ENCODE measurements at places on chromosomes 7 and 10.

GRCh38 chr7:94146408-94146807 is 142.3 kb upstream of the BET1 start:
- DNase-seq, result no peak

DNA sequence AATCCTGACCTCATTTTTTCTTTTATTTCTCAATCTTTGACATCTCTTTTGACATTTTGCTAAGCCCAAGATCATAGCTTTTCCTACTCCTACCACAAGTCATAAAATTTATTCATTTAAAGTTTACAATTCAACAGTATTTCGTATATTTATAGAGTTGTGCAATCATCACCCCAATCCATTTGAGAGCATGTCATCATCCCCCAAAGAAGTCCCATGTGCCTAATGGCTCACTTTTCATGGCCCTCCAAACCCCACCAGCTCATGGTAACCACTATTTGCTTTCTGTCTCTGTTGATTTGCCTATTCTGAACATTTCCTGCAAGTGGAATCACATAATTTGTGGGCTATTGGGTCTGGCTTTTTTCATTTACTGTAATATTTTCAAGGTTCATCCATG is 52.5 kb upstream of the GLI3 start:
- DNase-seq, result no peak

GRCh38 chr10:33566426-33566825 is 232.0 kb upstream of the NRP1 start:
- no peak for DNase-seq

DNA sequence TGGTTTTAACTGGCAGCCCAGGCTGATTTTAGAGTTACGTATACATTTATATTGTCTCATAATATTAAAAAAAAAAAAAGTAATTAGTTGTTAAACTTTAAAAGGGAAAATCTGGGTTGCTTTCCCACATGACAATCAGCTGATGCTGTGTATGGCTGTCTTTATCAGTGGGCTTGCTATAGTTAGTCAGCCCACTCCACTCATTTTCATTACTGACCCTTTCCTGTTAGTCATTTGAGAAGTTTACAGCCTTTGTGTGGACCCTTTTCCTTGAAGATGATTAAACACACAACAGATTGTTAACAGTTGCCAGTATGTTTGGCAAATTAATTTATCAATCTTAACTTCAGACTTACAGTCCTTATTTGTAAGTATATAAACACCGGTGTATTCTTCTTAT is 164.5 kb upstream of the AGR3 start:
- no peak for DNase-seq

DNA sequence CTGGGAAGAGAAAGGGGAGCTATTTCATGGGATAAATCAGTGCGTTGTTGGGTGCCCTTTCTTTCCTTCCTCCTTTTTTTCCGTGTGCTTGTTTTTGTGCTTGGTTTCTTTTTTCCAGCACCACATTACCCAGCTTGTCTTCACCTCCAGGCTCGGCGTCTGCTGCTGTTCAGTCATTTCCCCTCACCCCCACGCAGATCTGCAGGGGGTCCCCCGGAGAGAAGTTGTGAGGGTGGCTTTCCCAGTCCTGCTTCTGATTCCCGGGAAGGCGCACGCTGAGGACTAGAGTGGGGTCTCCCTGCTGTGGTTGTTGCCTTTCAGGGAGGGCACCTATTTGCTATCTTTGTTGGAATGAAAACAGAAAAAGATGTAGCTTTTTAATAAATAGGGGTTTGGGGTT is 1.6 kb downstream of the CAMK1D start:
- no peak for DNase-seq

DNA sequence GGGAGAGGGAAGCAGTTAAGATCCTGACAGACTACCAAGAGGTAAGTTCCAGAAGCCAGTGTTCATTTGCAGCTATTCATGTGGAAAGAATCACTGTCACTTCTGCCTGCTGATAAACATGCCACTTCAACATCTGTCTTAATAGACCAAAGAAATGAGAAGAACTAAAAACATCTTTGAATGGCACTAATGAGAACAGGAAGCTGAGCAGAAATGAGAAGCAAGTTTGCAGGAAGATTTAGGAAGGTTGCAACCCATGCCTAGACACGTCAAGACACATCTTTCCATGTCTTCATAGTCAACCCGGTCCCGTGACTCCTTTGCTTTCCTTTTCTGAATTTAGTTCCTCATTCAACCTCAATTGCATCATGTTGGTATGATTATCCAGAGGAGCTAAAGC is 180.0 kb downstream of the PDE1C start:
- peak; percentile 41 for DNase-seq

DNA sequence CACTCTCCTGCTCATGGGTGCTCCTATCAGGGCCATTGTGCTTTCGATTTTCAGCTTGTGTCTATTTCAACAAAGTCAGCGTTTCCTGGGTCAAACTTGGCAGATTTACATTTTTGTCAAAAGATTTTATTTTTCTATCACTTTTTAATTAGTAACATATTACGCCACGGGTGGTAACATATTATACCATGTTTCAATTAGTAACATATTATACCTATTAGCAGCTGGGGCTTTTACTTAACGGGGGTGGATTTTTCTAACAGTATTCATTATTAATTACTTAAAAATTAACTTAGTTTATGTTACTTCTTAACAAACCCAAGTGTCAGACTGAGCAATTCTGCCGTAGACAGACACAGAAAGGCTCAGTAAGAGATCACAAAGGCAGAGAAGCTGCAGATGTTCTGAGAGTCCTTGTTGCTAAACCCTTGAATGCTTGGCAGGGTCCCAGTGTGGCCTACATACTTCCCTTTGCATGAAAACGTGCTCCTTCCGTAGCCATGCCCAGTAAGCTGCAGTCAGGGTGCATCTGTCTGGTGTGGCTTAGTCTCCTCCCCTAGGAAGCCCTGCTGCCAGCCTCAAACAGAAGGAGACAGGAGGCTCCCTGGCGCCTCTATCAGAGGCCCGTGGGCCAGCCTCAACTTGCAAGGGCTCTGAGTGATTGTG is 263.1 kb upstream of the CXCL12 start:
- peak; percentile 3 for DNase-seq

DNA sequence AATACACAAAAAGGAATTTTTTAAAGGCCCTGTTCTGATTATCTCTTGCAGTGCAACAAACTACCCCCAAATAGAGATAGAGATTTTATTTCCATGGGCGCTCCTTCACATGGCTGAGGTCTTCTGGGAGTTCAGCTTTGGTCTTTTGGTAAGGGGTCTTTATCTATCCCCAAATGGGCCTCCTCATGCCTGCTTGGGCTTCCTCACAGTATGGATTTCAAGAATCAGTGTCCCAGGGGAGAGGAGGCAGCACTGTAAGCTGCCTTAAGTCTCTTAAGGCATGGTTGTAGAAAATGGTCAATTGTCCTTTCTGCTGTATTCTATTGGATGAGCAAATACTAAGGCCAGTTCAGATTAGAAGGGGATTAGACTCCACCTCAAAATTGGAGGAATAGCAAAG is 966.2 kb downstream of the TYW1 start:
- no peak for DNase-seq

DNA sequence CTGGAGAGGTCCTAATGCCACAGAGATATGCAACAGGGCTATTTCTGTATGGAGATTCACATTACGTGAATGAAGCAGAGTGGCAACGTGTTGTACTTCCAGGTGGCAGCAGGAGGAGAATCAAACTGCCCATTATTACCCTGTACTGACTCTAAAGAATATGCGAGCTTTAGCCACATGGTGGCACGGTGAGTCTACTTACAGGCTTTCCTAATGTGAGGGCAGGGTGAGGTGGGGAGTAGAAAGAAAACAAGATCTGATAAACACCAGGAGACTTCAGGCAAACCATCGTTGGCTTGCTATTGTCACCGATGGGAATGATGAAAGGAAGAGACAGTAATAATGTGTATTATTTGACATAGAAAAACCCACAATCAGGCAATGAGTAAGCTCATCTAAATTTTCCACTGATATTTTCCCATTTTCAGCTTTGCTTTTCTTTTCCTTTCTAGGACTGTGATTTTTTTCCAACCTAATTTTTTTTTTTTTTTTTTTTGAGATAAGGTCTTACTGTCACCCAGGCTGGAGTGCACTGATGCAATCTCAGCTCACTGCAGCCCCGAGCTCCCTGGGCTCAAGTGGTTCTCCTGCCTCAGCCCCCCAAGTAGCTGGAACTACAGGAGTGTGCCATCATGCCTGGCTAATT is 164.3 kb downstream of the BTAF1 start:
- peak; percentile 94 for DNase-seq

DNA sequence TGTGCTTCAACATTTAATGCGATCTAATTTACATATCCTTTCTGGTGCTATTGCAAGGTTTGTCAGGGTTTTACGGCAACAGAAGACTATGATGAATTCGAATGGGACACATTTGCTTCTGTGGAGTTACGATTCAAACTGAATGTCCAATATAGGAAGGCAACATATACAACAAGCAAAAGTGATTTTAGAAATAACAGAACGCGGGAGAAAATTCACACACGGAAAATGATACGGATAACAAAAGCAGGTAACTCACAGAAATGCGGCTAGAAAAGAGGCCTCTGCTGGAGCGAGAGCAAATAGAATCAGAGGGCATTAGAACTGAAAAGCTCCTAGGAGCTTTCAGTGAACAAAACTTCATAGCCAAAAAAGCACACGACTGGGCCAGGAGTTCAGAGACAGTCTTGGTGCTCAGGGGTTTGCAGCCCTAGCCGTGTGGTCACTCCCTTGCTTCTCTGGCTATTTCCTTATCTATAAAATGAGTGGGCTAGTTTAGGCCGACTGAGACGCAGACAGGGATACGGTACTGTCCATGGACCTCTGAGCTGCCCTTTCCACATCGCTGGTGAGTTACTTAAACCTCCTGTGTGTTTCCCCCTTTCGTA is 557 bp upstream of the TAX1BP1 start:
- no peak for DNase-seq

GRCh38 chr7:99827040-99827778 is 604 bp upstream of the CYP3A43 start:
- no peak for DNase-seq

- no peak for DNase-seq
These were observed 2.6 kb upstream of the ZRANB1 start for GRCh38 chr10:124939290-124939689.

GRCh38 chr10:119522747-119523426 is 19.6 kb downstream of the RGS10 start:
- no peak for DNase-seq

- no peak for DNase-seq
These were observed 821.5 kb upstream of the IGFBP3 start for GRCh38 chr7:46742601-46743000.

DNA sequence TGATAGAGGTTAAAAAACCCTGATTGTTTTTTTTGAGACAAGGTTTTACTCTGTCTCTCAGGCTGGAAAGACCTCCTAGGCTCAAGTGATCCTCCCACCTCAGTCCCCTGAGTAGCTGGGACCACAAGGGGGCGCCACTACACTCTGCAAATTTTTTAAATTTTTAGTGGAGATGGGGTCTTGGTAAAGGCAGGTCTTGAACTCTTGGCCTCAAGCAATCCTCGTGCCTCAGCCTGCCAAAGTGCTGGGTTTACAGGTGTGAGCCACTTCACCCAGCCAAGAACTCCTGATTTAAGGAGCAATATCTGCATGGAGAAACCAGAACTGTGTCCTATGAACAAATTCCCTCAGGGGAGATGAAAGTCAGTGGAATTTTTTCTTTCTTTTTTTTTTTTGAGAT is 7.3 kb upstream of the KLHDC10 start:
- peak; percentile 84 for DNase-seq

DNA sequence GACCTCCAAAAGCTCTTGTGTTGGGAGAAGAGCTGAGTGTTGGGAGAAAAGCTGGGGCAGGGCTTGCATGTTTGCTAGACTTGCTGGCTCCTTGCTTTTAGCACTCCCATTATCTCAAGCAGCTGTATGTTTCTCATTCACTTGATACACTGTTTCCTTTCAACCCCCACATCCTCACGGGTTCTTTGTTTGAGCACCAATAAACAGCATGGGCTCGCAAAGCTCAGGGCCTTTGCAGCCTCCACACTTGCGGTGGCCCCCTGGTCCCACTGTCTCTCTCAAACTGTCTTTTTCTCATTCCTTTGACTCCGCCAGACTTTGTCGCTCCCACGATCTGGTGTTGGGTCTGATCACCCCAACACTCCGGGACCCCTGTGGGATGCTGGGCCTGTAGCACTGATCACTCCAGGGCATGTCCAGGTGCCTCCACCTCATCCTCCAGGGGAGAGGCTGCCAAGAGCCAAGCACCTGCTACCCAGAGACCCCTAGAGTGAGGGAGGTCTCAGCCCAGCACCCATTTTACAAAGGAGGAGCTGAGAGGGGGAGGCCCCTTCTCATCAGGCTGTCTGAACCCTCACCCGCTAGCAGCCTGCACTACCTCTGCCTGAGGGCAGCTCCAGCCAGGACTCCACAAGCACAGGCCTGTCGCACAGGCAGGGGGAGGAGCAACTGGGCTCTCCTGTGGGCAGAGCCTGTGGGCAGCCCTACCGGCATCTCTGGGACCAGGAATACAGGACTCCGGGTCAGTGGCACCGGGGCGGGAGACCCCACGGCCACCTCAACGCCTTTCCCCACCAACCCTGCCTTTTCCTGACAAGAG is 49.1 kb upstream of the MSMB start:
- DNase-seq, result no peak

DNA sequence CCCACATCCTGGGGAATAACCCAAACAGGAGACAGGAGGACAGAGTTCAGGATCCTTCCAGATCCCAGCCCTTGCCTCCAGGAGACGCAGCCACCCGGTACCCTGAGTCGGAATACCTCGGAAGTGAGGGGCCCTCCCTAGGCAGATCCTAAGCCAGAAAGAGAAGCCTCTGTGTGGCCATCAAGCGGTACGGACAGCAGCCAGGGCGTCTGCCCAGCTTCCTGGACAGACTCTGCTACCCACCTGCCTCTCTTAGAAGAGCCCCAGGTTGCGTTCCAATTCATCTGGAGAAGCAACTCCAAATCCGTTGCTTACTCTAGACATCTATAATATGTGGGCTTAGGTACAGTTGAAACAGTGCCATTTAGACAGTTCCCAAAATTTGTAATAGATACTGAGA is 220.2 kb upstream of the SH2B2 start:
- DNase-seq, result no peak

DNA sequence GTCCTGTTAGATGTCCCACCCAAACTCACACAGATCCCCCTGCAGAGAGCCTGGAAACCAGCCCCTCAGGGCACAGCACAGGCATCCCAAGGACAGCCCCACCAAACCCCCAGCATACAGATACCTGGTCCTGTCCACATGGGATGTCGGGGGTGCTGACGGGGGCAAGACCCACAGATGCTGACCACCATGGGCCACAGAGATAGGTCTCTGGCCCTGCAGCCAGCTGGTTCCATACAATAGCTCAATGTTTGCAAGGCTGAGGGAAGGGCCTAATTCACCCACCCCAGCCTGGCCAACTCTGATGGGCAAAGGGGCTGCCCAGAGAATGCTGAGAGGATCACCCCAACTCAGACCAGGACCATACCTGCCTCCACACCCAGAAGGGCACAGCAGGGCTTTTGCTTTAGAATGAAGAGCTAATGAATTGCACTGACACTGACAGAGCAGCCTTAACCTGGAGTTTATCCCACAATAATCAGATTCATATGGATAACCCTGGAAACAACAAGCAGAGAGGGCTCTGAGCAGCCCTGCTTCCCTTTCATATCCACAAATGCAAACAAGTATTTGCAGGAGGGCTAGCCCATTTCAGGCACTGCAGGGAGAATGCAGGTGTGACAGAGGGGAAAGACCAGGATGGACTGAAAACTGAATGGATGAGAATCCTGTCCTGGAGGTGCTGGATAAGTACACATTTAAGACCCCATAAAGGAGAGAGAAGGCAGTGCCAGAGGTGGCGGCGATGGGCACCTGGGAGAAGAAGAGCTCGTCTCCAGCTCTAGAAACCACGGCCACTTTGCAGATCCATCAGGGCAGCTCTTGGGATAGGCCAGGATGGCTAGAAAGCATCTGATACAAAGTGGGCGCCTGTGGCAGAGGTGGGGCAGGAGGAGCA is 126.7 kb downstream of the TNS3 start:
- DNase-seq, result no peak

GRCh38 chr10:24097751-24098207 is 111.2 kb upstream of the KIAA1217 start:
- no peak for DNase-seq
